Type B pancreatic cell (in vitro differentiated cells): ENCODE measurements at places on chromosomes 1 and 21. TPM values are rescaled to one million over a fixed set of nuclear protein-coding genes. Genes with fewer than 3 reads are reported as not detected.

The LRRC39 gene
- total RNA-seq: 0.40 and 0.63 TPM in 2 replicates

The GPR37L1 gene
- 0.12 and 0.24 TPM in 2 replicates for total RNA-seq

The FGR gene
- total RNA-seq: not detected in 2 replicates

The ATP5PO gene
- 257 and 264 TPM in 2 replicates for total RNA-seq

The HSD3B1 gene
- total RNA-seq: 1.3 and 10.3 TPM in 2 replicates

The ENTREP3 gene
- 37.4 and 55.7 TPM in 2 replicates for total RNA-seq

The HSF2BP gene
- 1.1 and 1.3 TPM in 2 replicates for total RNA-seq

GRCh38 chr1:175415129-175415712 lies 222.6 kb upstream of the KIAA0040 start:
- H3K27ac ChIP-seq: no peak overlapping the region
- H3K36me3 ChIP-seq: no peaks in the 10 kb centered on the region
- no peaks in the 10 kb centered on the region for H3K4me1 ChIP-seq
- H3K4me3 ChIP-seq: no peak overlapping the region
- H3K27me3 ChIP-seq: peaks cover 32% of the 10 kb centered on the region
- DNase-seq: no peak

DNA sequence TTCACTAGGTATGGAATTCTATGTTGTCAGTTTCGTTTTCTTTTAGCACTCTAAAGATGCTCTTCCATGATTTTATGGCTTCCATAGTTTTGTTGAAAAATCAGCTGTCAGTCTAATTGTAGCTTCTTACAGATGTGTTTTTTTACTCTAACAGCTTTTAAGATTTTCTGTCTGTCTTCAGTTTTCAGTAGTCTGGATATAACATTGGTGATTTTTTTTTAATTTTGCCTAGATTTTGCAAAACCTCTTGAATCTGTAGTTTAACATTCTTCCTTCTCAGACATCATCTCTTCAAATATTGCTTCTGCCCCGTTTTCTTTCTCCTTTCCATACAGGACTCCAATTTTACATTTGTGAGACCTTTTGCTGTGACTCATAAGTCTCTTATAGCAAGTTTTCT lies 17.9 kb upstream of the DYRK1A start:
- H3K4me3 ChIP-seq: no peak overlapping the region
- no peak for DNase-seq
- H3K27me3 ChIP-seq: no peaks in the 10 kb centered on the region
- no peaks in the 10 kb centered on the region for H3K36me3 ChIP-seq
- no peak overlapping the region for H3K27ac ChIP-seq

DNA sequence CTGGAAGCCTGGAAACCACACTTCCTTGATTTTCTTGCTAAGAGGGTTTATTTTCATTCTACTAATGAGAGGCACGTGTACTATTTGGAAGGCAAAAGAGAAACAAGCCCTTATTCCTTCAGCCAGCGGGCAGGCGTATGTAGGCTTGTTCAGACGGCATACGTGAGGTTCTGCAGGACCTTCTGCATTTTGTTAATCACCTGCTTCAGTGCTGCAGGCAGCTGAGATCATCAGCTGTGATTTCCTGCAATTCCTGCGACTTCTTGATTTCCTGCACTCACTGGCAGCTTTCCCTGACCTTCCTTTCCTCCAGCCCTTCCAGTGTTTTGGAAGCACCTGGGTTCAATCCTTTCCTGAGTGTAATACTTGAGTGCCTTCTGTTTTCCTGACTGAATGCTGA lies 43.4 kb downstream of the TSNAX start:
- H3K4me3 ChIP-seq: no peak overlapping the region
- H3K27me3 ChIP-seq: no peaks in the 10 kb centered on the region
- DNase-seq: no peak
- H3K27ac ChIP-seq: no peak overlapping the region
- H3K36me3 ChIP-seq: peaks cover 19% of the 10 kb centered on the region

DNA sequence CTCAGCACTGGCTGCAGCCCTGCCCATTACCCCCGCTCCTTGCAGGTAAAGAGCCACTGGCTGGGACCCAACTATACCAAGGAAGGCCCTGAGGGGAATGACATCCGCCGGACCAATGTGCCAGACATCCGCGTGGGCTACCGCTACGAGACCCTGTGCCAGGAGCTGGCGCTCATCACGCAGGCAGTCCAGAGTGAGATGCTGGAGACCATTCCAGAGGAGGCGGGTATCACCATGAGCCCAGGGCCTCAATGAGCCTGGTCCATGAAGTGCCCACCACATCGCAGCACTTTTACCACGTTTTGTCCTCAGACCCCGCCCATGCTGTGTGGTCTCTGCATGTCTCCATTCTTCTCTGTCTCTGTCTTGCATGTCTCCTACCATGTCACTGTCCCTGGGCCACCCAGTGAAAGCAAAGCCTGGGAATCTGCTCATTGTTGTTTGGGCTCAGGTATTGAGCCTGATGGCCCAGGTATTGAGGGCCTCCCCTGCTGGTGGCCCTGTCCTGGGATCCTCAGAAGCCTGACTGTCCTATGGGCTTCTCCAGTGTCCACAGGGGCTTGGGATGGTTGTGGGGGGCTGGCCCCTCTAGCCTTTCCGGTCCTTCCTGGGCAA lies 11.4 kb downstream of the AMPD2 start:
- no peak overlapping the region for H3K4me3 ChIP-seq
- H3K27me3 ChIP-seq: no peaks in the 10 kb centered on the region
- H3K36me3 ChIP-seq: peaks cover 4% of the 10 kb centered on the region
- H3K4me1 ChIP-seq: peaks cover 14% of the 10 kb centered on the region

DNA sequence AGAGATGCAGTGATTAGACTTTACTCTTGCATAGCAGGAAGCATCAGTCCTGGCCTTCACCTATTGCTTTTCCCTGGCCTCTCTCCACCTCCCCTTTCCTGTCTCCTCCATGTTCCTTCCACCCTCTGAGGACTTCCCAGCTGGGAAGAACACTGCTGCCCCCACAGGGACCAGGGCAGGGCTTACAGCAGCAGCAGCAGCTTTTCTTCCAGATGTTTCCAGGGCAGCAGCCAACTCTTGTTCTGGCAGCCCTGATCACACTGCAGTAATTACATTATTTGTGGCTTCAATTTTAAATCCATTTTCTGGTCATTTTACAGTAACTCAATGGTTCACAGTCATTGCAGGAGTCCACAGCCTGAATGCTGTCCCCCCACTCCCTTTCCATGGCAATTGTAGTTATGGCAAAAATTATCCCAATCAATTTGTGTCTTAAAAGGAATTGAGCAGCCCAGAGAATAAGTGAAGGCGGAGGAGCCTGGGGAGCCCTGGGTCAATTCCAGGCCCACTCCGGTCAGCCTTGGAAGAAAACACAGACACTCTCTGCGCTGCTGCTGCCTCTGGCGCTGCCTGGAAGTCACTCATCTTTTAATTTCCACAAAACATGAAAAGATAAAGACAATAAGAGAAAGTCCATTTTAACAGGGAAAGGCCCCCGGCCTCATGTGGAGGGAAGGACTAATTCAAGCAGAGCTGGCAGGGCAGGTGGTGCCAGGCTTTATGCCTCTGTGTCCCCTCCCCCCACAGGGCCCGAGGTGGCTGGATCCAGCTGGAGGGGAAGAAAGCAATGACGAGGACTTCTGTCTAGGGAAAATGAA lies 148.6 kb downstream of the GRIK3 start:
- no peaks in the 10 kb centered on the region for H3K4me1 ChIP-seq
- no peaks in the 10 kb centered on the region for H3K36me3 ChIP-seq
- peaks cover 17% of the 10 kb centered on the region for H3K27me3 ChIP-seq
- no peak overlapping the region for H3K27ac ChIP-seq

DNA sequence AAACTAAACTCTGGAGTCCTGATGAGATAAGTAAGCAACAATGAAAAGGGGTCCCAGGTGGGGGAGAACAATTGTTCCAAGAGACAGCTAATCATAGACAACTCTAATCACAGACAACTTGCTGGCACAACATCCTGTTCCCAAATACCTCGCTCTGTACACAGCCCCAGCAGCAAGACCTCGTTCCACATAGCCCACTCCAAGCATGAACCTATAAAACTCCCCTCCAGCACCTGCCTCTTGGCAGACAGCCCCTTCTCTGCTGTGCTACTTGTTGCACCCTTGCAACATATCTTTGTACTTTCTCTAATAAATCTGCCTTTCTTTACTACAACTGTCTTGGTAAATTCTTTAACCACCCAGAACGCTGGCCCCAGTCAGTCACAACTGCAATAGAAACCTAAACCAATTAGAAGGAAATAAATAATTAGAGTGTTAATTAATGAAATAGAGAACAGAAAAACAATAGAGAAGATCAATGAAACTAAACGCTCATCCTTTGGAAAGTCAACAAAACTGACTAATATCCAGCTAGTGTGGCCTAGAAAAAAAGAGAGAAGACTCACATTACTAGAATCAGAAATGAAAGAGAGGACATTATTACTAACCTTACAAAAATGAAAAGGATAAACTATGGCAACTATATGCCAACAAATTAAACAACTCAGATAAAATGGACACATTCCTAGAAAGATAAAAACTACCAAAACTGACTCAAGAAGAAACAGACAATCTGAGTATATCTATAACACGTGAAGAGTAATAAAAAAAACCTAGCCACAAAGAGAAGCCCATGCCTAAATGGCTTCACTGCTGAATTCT lies 36.1 kb downstream of the LRRC40 start:
- no peaks in the 10 kb centered on the region for H3K27me3 ChIP-seq
- H3K4me1 ChIP-seq: peaks cover 6% of the 10 kb centered on the region
- H3K36me3 ChIP-seq: peaks cover 13% of the 10 kb centered on the region
- H3K27ac ChIP-seq: no peak overlapping the region

GRCh38 chr1:229529639-229530038 lies 21.5 kb upstream of the NUP133 start:
- peaks cover 29% of the 10 kb centered on the region for H3K36me3 ChIP-seq
- no peaks in the 10 kb centered on the region for H3K4me1 ChIP-seq
- H3K27ac ChIP-seq: no peak overlapping the region
- DNase-seq: no peak
- H3K27me3 ChIP-seq: no peaks in the 10 kb centered on the region

- no peak overlapping the region for H3K4me3 ChIP-seq
- no peaks in the 10 kb centered on the region for H3K36me3 ChIP-seq
- no peak overlapping the region for H3K27ac ChIP-seq
- no peaks in the 10 kb centered on the region for H3K27me3 ChIP-seq
Observed at GRCh38 chr1:177983077-177983476, 13.2 kb upstream of the SEC16B start.
